Chondrocyte (in vitro differentiated cells): ENCODE measurements at places on chromosomes 3 and 15.

- no peak for DNase-seq
Observed at GRCh38 chr3:144774897-144775296, 803.3 kb downstream of the DIPK2A start.

GRCh38 chr15:71252044-71252739, 136.9 kb downstream of the THSD4 start:
- DNase-seq: no peak

DNA sequence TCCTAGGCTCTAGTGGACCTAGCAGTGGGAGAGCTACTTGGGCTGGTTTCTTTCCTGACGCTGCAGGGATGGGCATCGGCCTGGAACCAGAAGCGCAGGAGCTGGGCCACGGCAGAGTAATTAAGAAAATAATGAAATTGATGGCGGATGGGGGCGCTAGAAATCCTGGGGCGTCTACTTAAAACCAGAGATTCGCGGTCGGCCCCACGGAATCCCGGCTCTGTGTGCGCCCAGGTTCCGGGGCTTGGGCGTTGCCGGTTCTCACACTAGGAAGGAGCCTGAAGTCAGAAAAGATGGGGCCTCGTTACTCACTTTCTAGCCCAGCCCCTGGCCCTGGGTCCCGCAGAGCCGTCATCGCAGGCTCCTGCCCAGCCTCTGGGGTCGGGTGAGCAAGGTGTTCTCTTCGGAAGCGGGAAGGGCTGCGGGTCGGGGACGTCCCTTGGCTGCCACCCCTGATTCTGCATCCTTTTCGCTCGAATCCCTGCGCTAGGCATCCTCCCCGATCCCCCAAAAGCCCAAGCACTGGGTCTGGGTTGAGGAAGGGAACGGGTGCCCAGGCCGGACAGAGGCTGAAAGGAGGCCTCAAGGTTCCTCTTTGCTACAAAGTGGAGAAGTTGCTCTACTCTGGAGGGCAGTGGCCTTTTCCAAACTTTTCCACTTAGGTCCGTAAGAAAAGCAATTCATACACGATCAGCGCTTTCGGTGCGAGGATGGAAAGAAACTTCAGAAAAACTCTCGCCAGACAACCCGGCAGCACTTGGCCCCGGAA, 6.1 kb downstream of the SOX14 start:
- peak; percentile 83 for DNase-seq

DNA sequence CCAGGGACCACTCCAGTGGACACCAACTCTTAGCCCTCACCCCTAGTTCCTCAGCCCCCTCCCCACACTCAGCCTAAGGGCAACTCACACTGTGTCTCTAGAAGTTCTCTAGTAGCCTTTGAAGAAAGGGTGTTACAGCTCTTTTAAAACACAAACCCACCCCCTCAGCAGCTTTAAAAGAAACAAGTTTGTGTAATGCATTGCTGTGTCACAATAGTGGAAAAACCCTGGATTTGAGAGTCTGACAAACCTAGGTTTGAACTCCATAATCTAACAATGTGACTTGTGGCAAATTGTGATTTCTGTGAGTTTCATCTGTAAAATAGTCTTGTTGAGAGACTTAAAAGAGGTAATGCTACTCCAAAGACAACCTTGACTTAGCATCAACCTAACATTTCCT, 54.0 kb downstream of the PLCH1 start:
- no peak for DNase-seq

DNA sequence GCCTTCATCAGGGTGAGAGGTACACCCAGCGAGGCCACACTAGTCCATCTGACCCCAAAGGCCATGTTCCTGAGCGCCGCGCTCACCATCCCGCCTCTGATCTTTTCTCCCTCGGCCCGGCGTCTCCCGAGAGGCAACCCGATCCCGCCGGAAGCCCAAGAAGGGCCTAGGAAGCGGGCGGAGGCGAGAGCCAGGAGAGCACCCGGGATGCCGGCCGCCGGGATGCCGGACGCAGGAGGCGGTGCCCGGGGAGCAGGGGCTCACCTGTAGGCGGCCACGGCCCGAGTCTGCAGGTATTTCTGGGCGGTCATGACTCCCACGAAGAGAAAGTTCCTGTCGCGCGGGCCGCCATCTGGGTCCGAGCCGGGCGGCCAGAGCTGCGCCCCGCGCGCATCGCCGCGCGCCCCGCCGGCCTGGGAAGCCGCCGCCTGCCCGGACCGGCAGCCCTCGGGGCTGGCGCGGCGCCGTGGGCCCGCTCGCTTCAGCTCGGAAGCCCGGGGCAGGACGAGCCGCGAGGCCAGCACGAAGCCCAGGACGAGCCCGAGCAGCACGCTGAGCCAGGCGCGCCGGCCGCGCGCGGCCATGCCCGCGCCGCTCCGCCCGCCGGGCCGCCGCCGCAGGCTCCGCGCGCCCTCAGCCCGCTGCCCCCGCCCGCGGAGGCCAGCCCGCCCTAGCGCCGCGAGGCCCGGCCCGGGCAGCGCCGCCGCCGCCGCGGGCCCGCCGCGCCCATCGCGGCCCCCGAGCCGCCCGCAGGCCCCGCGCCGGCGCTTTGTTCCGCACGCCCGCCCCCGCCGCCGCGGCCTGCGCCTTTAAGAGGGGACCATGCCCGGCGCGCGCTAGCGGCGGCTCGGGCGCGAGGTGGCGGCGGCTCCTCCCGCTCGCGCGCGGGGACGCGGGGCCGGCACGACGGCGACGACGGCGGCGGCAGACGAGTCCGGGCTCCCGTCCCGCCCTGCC, 697 bp downstream of the CHSY1 start:
- no peak for DNase-seq

DNA sequence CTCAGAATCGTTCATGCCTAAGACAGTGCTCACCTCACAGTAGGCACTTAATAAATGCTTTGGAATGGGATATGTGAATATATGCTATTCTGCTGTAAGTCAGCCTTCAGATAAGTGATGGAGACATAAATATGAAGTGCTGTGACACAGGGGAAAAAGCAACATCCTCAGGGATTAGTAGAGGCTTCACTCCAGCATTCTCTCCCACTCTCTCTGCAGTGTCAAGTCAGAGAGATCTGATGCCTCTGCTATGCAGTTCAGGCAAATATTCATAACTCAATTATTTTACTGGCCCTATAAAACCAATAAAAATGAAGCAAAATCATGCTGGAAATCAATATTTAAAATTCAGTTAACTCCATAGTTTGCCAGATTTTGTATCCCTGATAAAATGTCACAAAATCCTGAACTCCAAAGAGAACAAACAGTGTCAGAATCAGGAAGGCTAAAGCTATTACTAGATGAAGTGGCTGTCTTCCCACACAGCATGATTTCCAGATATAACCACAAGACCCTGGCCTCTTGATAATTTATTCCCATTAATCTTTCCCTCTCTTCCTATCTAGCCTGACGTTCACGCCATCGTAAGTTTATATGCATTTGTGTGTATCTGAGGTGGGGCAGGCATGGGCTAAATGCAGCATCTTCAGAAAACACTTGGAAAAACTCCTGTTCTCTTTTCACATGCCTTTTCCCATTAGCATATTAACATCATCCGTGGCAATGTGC, 278.9 kb upstream of the ATP11B start:
- DNase-seq: no peak

GRCh38 chr3:49133226-49133951, 539 bp upstream of the LAMB2 start:
- DNase-seq: no peak

DNA sequence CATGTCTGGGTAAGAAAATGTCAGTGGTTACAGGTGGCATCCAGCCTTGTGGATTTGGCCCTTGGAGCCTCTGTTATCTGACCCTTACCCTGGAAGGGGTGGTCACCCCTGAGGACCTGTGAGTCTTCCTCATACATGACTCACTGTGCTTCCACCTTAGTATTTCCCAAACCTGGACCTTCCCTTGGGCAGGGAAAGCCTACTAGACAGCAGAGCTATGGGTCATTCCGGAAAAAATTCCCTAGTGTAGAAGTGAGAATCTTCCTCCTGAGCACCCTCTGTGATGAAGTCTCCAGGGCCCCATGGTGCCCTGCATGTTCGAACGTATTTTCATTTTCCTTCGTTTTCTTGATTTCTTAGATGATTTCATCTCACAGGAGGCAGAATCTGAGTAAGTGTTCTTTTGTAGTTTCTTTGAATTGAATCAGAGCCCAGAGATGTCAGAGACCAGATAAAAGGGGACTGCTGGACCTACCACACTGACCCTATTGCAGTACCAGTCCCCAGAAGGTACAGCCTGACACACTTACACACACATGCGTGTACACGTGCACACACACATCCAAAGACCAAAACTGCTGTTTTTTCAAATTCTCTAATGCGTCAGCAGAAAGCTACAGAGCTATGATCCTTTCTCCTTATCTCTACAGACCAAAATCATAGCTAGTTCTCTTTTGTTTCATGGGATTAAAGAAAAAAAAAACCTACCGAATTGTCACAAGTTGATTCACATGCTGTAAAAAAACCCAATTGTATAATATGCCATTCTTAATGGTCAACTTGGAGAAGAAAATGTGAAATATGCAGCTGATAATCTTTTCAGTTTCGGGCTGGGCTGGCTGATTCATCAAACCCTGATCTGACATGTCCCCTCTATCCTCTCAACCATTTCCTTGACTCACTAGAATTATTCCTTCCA, 50.5 kb upstream of the ARHGEF3 start:
- DNase-seq: no peak

DNA sequence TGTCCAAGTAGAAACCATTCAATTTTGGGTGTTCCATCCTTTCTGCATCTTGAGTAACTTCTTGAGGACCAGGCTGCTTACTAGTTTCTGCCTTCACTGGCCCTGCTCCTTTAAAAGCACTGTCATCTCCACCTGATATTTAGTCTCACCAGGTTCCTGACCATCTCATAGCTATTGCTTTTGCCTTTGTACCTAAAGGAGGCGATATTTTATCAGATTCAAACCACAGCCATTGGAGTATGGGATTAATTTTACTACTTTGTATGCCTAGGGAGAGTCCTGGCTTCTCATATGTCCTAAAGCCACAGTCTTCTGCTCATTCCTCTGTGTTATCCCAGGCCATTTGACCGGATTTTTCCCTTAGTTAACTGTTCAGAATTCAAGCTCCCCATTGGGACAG, 51.8 kb upstream of the RFX7 start:
- no peak for DNase-seq

GRCh38 chr15:31442226-31442625, 115.6 kb downstream of the KLF13 start:
- DNase-seq: no peak
